CD4-positive, alpha-beta memory T cell (primary cell): ENCODE measurements at places on chromosomes 2 and 18. TPM values are rescaled to one million over a fixed set of nuclear protein-coding genes. Genes with fewer than 3 reads are reported as not detected.
A peak's percentile ranks its signal among the peaks of the same experiment; 100 is the strongest.

DNA sequence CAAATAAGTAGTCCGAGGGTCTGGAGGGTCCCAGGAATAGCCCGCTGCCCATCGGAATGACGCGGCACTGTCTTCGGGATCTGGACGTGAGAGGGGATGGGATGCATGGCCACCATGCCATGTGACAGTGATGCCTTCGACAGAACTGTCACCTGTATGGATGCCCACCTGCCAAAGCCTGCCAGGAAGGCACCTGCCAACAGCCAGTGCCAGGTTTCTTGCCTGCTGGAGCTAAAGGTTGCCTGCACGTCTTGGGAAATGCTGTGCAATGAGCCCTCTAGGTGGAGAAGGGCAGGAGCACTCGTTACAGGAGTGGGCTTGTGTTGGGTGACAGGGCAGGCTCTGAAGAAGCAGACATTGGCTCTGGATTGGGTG is 20.5 kb downstream of the GPR35 start:
- DNase-seq, result no peak
- peaks cover 11% of the 10 kb centered on the region for H3K4me1 ChIP-seq
- H3K36me3 ChIP-seq, result no peaks in the 10 kb centered on the region
- H3K27me3 ChIP-seq, result no peaks in the 10 kb centered on the region

The RASGRP3 gene
- polyA plus RNA-seq, result 3.4 TPM

The MBOAT2 gene
- 0.20 TPM for polyA plus RNA-seq

DNA sequence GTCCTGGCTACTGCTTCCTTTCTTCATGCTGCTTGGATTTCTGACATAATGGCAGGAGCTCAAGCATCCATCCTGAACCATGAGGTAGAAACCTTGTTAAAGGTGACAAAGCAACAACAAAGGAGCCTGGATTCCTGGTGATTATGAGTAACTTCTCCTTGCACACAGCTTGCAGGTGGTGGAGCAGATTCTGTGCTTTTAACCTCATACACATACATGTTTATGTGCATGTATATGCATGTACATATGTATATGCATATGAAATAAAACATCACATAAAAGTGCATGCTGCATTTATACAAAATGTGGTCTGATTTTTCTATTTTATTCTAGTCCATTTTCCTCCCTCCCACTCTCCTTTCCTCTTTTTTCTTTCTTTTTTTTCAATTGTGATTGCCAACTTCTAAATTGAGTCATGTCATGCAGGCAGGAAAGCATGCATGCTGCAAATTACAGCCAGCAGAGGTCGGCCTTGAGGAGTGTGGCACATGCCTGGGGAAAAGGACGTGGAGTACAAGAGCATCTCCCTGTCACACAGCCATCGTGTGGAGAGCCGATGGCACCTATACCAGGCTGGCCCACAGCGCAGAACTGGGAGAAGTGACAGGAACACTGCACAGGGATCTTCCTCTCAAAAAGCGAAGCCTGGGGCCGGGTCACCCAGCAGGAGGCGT is 17.9 kb downstream of the LCT start:
- DNase-seq, result no peak
- no peak overlapping the region for H3K4me3 ChIP-seq
- no peaks in the 10 kb centered on the region for H3K27me3 ChIP-seq
- H3K36me3 ChIP-seq, result no peaks in the 10 kb centered on the region

DNA sequence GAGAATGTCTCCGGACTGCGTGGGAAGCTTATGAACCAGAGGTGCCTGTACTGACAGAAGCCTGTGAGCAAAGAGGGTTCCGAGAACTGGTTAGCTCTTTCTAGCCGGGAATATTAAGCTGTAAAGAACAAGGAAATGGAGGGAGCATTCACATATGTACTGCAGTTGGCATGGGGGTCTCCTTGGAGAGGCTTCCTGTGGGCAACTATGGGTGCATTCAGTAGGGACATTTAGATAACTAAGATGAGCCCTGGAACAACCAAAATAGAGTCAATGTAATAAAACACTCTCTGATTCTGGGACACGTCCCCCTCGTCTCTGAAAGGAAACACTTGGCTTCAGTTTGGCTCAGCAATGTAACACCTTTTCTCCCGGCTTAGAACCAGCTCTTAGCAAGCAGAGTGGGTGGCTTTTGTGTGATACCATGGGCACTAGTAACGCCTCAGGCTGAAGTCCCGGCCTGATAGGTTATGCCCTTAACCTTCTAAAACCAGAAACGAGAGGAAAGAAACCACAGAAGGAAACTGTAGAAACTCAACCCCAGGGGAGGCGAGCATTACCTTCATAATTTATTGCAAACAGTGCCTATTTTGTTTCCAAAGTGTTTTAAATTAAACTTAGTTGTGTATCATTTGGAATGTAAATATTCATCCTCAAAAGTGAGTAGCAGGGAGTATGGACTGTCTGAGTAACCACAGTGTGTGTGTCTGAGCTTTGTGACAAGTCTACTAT is 48.8 kb upstream of the LPIN2 start:
- peaks cover 70% of the 10 kb centered on the region for H3K4me1 ChIP-seq
- H3K27me3 ChIP-seq, result no peaks in the 10 kb centered on the region
- peak overlapping the region; percentile 93 for H3K27ac ChIP-seq
- DNase-seq, result peak; percentile 43
- no peaks in the 10 kb centered on the region for H3K36me3 ChIP-seq
- H3K4me3 ChIP-seq, result no peak overlapping the region

GRCh38 chr2:231415029-231415428 is 19.5 kb downstream of the B3GNT7 start:
- H3K4me3 ChIP-seq, result no peak overlapping the region
- no peak overlapping the region for H3K27ac ChIP-seq
- peaks cover 14% of the 10 kb centered on the region for H3K27me3 ChIP-seq
- H3K4me1 ChIP-seq, result peaks cover 12% of the 10 kb centered on the region

GRCh38 chr2:68431316-68431972 is 35.6 kb downstream of the FBXO48 start:
- no peaks in the 10 kb centered on the region for H3K36me3 ChIP-seq
- DNase-seq, result no peak
- no peaks in the 10 kb centered on the region for H3K27me3 ChIP-seq

The GPC1 gene
- polyA plus RNA-seq, result 0.14 TPM

- no peak for DNase-seq
- H3K27me3 ChIP-seq, result no peaks in the 10 kb centered on the region
- H3K36me3 ChIP-seq, result no peaks in the 10 kb centered on the region
Measured at GRCh38 chr2:182359990-182360662, 66.7 kb downstream of the PDE1A start.

- no peak for DNase-seq
- no peaks in the 10 kb centered on the region for H3K4me1 ChIP-seq
- H3K36me3 ChIP-seq, result no peaks in the 10 kb centered on the region
- no peaks in the 10 kb centered on the region for H3K27me3 ChIP-seq
- no peak overlapping the region for H3K4me3 ChIP-seq
- no peak overlapping the region for H3K27ac ChIP-seq
Measured at GRCh38 chr2:144096531-144096930, 423.4 kb downstream of the ZEB2 start.

DNA sequence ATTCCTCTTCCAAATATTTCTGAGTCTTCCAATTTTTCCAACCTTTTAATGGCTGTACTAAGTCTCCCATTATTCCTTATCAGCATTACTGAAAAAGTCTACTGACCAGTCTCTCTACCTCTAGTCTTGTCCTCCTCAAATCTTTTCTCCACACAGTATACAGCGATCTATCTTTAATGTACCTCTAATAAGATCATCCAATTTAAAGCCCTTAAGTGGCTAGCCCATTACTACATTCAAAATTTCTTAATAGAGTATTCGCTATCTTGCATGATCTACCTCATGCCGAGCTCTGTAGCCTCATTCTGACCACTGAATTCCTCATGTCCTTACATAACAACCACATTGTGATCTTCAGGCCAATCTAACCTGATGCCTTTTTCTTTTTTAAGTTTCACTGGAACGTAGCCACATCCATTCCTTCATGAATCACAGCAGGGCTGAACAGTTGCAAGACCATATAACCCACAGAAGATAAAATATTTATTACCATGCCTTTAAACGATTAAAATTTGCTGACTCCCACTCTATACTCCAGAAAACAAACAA is 57.9 kb downstream of the SLC66A3 start:
- peaks cover 17% of the 10 kb centered on the region for H3K36me3 ChIP-seq
- H3K4me3 ChIP-seq, result no peak overlapping the region
- no peaks in the 10 kb centered on the region for H3K27me3 ChIP-seq

DNA sequence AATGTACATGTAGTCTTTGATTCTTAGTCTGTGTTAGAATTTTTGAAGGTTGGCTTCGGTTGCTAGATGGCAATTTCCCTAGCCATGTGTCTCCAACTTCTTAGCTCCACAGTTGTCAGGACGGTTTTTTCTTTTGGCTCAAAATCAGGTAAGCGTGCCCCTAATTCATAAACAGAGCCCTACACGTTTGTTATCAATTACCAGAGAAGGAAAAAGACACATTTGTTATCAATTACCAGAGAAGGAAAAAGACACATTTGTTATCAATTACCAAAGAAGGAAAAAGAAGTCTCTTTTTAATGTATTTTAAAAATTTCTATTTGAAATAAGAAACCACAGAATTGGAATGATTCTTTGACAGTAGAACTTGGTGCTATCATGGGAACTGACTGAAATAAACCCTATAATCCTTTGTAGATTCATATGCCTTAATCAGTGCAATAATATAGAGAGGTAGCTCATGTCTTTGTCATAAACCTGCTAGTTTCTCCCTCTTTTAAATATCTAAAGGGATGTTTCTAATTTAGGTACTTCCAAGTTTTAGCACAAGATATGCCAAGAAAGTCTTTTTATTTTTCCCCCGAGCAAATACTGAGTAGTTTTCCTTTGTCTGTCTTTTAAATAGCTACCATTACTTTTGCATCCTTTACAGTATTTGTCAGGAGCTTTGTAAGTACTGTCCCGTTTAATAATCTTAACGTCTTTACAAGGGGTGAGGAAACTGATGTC is 35.9 kb downstream of the CAMKMT start:
- no peaks in the 10 kb centered on the region for H3K27me3 ChIP-seq

GRCh38 chr2:39338502-39338901 is 94.7 kb upstream of the CDKL4 start:
- DNase-seq, result no peak
- no peak overlapping the region for H3K27ac ChIP-seq
- no peak overlapping the region for H3K4me3 ChIP-seq

- H3K36me3 ChIP-seq, result no peaks in the 10 kb centered on the region
- no peak for DNase-seq
- no peak overlapping the region for H3K4me3 ChIP-seq
- H3K27ac ChIP-seq, result no peak overlapping the region
- H3K4me1 ChIP-seq, result no peaks in the 10 kb centered on the region
- no peaks in the 10 kb centered on the region for H3K27me3 ChIP-seq
Measured at GRCh38 chr2:209547726-209548125, 123.9 kb downstream of the MAP2 start.

DNA sequence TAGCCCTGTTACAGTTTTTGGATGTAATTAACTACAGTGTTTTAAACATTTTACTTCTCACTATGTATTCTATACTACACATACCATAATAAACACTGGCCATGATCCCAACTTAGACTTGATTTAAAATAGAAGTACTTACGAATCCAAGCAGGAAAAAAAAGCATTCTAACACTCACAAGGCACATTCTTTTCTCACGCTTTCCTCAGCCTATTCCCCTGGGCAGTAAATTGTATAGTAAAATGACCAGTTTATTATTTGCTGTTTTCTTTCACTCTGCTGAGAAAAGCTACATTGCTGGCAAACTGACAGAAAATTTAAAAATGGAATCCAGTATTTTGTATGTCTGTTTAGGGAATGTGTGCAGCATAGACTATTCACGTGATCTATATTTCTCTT is 2.8 kb upstream of the TANC1 start:
- DNase-seq, result no peak
- H3K4me3 ChIP-seq, result no peak overlapping the region
- H3K27me3 ChIP-seq, result peaks cover 7% of the 10 kb centered on the region
- no peaks in the 10 kb centered on the region for H3K36me3 ChIP-seq
- H3K27ac ChIP-seq, result no peak overlapping the region
- H3K4me1 ChIP-seq, result peaks cover 7% of the 10 kb centered on the region

GRCh38 chr2:42947809-42948600 is 155.6 kb upstream of the HAAO start:
- DNase-seq, result no peak
- no peak overlapping the region for H3K27ac ChIP-seq
- no peaks in the 10 kb centered on the region for H3K27me3 ChIP-seq
- no peak overlapping the region for H3K4me3 ChIP-seq
- no peaks in the 10 kb centered on the region for H3K4me1 ChIP-seq
- H3K36me3 ChIP-seq, result no peaks in the 10 kb centered on the region

GRCh38 chr2:217625557-217626169 is 377.1 kb downstream of the TNS1 start:
- no peak for DNase-seq
- no peaks in the 10 kb centered on the region for H3K4me1 ChIP-seq
- H3K4me3 ChIP-seq, result no peak overlapping the region
- no peaks in the 10 kb centered on the region for H3K27me3 ChIP-seq
- no peaks in the 10 kb centered on the region for H3K36me3 ChIP-seq
- H3K27ac ChIP-seq, result no peak overlapping the region

DNA sequence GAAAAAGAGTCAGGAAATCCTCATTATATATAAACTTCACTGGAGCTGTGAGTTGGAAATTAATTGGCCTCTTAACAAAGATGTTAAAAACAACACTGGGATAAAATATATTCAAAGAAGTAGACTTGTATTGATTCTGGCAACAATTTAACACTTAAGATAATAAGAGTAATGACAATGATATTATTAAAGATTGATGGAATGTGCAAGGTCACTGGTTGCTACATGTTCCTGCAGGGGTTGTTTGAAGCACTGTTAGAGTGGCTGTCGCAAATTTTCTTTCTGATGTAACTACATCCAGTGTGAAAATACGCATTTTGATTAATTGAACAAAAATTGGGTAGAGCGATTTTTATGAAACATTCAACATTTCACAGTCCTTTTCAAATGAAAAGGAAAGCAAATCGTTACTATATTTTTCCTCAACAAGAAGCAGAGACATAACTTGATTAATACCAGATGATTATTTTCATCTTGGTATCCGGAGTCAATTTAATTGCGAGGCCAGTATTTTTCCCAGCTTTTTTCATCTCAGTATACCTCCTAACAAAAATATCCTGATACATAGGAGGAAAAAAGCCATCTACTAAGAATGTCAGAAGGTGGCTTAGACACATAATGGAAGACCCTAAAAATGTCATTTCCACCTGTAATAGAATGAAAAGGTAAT is 6.1 kb downstream of the PTGR3 start:
- H3K27ac ChIP-seq, result no peak overlapping the region
- no peak overlapping the region for H3K4me3 ChIP-seq
- H3K4me1 ChIP-seq, result peaks cover 45% of the 10 kb centered on the region
- no peak for DNase-seq
- no peaks in the 10 kb centered on the region for H3K36me3 ChIP-seq
- no peaks in the 10 kb centered on the region for H3K27me3 ChIP-seq

DNA sequence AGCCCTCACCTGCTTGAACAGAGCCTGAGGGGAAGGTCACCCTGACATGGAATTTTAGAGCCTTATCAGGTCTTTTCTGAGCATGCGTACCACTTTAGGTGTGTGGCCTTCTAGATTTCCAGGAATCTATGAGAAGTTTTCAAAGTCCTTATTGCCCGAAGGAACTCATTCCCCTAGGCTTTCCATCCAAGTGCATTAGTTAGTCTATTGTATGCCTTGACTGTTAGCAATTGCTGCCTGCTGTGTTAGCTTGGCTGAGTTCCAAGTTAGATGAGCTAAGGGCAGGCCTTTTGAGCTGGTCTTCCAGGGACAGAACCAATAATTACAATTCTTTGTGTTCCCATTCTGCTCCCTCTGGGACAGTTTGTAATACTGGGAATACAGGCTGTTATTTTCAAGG is 30.8 kb upstream of the PUM2 start:
- H3K27ac ChIP-seq, result no peak overlapping the region
- H3K27me3 ChIP-seq, result no peaks in the 10 kb centered on the region
- no peak for DNase-seq
- H3K4me3 ChIP-seq, result no peak overlapping the region

The RAB12 gene
- 0.36 TPM for polyA plus RNA-seq

The RAB17 gene
- polyA plus RNA-seq, result not detected
